NCI-H2029 (cell line): ENCODE measurements at places on chromosomes 4 and X.

DNA sequence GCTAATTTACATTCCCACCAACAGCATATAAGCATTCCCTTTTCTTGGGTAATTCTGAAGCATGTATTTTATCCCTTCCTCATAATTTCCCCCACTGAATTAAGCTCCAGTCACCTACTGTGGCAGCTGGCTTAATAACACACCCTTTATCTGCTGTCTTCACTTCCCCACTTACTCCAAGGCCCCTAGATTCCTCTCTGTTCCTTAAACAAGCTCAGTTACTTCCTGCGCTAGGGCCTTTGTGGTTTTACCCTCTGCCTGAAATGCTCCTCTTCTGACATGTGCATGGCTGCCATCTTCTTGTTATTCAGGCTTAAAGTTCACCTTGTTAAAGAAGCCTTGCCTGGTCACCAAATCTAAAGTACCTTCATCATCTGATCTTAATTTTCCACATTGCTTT is 47.2 kb upstream of the RPS6KA3 start:
- no peak for DNase-seq

DNA sequence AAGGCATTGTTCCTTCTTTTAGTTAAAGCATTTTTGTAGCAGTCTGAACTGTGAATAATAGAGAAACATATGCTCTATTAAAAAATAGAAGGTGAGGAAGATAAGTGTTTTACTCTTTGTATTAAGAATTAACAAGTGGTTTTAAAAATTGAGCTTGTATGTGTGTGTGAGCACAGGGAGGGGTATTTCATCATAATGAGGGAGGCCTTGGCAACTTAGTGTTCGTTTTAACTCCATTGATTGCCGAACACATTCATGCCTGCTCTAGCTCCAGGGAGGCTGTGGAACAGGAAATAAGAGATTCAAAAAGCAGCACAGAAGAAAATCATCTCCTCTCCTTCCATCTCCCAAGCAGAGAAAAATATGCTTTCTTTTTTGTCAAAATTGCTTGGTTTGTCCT is 14.8 kb downstream of the SHROOM3 start:
- no peak for DNase-seq

GRCh38 chr4:91032725-91033445 is 905.7 kb downstream of the CCSER1 start:
- no peak for DNase-seq

GRCh38 chr4:158020734-158021346 is 152.0 kb downstream of the GASK1B start:
- DNase-seq, result no peak

DNA sequence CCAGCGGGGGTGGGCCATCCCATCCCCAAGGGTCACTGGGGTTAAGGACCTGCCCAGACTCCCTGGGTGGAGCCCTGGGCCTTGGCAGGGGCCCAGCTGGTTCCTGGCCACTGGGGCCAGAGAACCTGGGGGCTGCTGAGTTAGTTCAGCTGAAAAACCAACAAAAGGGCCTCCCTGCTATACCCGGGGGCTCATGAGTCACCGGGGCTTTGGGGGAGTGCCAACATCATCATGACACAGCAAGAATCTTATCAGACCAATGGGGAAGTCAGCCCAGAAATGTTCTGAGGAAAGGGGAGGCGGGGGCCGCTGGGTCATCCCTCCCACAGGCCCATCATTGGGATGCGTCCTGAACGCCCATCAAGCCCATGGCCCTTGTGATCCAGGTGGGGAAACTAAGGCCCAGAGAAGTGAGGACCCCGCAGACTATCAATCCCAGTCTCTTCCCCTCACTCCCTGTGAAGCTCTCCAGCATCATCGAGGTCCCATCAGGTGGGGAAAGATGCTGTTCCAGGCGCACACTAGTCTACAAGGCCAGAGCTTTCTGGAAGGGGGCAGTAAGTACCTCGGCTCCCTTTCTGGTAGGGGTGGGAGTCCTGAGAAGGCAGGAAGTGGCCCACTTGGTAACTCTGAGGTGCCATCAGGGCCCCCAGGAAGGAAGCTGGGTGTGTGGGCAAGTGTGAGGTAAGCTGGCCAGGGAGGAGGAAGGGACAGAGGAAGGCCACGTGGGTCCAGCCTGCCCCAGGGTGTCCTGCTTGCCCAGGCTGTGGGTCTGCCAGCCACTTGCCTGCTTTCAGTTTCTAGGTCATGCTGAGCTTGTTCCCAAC is 4.5 kb downstream of the G6PD start:
- no peak for DNase-seq

- DNase-seq, result no peak
These were observed 47.7 kb downstream of the LNX1 start for GRCh38 chr4:53543561-53543960.

- peak; percentile 56 for DNase-seq
These were observed 65.4 kb upstream of the ENPP6 start for GRCh38 chr4:184282895-184283654.

DNA sequence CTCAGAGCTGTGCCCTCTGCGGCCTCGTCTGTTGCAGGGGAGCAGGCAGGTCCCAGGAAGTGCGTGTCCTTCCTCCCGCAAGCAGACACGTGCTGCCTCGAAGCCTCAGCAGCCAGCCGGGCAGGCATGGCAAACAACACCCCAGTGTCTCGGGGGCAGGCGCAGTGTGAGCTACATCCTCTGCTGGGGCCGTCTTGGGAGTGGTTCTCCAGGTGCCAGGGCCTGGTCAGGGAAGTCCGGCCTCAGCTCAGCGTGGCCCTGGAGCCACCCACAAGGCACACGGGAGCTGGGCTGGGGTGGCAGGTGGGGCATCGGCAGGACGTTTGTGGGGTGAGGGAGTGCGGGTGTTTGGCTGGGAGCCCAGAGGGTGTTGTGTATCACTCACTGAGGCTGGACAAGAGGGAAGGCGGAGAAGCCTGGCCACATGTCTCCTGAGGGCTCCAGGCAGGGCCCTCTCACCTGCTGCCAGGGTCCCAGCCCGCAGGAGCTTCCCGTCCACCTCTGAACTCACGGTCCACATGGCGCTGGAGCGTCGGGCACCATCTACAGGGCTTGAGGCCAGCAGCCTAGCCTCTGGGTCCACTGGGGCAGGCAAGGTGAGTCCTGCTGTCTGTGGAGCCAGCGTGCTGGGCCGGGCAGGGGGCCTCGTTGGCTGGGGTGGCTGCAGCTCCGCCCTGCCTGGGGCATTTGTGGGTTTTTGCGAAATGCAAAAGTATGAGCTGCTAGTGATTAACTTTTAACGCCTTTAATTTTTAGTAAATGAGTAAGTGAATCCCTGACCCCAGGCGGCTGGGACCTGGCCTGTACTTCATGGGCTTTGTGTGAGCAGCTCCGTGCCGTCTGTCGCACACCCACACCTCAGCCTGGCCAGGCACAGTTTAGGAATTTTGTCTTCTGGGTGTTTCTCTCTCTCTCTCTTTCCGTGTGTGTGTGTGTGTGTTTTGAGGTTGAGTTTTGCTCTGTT is 17.3 kb upstream of the UVSSA start:
- no peak for DNase-seq

- no peak for DNase-seq
These were observed 1.9 kb upstream of the MAMLD1 start for GRCh38 chrX:150361070-150361776.

DNA sequence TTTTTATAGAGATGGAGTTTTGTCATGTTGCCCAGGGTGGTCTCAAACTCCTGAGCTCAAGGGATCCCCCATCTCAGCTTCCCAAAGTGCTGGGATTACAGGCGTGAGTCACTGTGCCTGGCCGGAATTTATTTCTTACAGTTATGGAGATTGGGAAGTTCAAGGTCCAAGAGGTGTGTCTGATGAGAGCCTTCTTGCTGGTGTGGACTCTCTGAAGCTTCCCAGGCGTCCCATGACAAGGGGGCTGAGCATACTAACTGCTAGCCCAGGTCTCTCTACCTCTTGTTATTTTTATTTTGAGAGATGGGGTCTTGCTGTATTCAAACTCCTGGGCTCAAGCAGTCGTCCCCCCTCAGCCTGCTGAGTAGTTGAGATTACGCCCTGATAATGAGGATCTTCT is 2.9 kb upstream of the NSD2 start:
- DNase-seq, result no peak

DNA sequence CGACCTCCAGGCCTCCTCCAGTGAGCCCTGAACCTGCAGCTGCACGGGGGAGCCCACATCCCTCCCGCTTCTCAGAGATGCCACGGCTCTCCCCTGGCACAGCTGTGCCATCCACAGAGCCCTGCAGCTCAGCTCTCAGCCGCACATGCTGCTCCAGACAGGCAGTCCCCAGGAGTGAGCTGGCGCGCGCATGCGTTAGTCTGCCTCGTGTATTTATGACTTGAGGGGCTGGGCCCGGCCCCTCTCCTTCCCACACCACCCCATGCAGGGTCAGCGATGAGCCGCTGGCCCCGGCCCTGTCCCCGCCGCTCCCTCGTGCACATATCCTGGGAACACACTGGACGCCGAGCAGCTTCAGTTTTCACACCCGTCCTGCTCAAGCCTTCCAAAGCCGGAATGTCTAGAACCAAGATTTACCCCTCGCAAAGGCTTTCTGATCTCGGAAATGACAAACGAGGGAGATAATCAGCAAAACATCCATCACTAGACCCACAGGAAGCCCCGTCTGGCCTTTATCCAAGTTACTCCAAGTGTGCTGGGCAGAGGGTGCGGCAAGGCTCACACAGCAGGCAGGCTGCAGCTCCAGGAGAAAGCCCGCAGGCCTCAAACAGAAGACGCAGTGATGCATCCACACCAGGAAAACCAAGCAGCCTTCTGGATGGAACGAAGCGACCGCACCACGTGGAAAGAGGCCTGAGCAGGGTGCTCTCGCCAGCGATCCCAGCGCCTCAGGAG is 24.3 kb downstream of the GAK start:
- no peak for DNase-seq

DNA sequence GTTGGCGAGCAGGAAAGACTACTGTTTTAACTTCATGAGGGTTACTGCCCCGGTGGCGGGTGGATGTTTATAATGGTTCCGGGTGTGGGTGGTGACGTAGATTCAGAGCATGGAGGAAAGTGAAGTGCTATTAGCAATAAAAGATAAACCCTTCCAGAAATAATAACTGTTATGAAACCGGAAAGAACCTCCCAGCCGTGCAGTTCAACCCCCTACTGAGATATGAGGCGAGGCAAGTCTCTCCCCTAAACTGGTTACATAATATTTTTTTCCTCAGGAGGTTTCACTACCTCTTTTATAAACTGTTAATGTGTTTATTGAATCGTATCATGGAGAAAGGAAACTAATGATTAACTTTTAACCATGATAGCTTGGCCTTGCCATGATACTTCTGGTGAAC is 33.9 kb upstream of the STIM2 start:
- DNase-seq, result no peak

- DNase-seq, result no peak
These were observed 97.2 kb upstream of the FRG1 start for GRCh38 chr4:189843413-189844009.

- DNase-seq, result no peak
These were observed 69.0 kb upstream of the IL15 start for GRCh38 chr4:141567326-141567915.

DNA sequence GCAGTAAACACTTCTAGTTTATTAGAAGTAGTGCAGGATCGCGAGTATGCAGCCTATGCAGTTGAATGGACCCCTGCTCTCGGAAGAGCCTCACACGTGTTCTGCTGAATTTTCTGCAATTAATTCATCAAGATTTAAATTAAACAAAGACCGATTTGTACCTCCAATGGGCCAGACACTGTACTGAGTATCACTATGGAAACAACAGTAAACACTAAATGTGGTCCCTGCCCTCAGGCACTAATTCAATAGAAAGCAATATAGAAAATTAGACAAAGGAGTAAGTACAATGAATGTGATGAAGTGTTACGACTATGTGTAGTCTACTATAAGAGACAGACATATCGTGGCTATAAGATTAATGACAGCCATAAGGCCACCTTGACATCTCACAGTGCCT is 740.3 kb upstream of the FRG1 start:
- DNase-seq, result no peak

DNA sequence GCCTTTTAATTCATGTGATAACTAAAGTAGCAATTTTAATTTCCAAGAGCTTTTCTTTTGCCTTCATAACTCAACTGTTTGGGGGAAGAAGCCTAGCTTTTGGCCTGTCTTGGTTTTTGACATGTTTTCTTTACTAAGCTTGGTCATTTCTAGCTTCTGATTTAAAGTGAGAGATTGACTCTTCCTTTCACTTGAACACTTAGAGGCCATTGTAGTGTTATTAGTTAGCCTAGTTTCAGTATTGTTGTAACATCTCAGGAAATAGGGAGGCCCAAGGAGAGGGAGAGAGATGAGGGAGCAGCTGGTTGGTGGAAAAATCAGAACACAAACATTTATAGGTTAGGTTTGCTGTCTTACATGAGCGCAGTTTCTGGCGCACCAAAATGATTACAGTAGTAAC is 44.8 kb downstream of the DCLK2 start:
- DNase-seq, result no peak

GRCh38 chr4:25280210-25280609 is 32.4 kb upstream of the ZCCHC4 start:
- DNase-seq, result no peak

DNA sequence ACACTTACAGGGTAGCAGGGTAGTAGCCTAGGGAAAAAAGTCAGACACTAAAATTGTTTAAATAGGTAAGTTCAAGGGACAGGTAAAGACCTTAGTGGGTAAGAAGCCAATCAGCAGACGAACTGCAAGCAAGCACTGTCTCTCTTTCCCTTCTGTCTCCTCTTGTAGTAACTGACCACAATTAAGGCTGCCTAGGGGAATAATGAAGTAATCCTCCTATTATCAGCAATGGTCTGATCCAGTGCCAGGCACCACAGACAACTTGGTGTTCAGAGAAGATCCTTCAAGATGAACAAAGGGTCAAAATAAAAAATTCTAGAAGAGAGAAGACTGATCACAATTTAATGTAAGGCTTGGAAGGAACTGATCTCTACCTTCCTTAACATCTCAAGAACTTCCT is 62.9 kb downstream of the ELOVL6 start:
- no peak for DNase-seq

GRCh38 chr4:1111259-1111809 is 2.0 kb downstream of the RNF212 start:
- DNase-seq, result no peak

DNA sequence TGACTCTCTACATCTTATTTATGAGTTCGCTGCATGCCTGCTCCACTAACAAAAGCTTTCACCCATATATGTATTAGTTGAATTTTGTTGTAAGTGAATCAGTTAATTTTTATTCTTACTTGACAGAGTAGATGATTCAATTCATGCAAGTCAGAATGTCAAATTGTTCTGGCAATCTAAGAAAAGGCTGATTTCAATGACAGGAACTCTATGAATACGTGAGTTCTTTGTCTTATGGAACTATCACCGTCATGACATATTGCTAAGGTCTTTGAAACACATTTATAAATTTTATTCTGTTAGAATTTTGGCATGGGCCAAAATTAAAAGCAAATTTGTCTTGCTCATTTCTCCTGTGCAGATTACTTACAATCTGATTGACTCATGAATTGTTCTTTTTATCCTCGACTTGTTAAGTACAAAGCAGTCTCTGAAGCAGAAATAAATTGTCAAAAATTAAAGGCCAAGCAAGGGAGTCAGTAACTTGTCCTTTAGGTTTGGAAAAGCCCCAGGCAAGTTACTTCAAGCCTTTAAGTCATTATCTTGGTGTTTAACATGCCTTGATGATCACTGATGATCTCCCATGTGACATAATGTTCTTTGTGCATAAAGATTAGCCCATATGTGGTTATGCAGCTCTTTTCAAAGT is 89.0 kb upstream of the GC start:
- no peak for DNase-seq

GRCh38 chrX:118974908-118975671 is 672 bp downstream of the LONRF3 start:
- DNase-seq, result peak; percentile 24
